Osteoblast (primary cell): ENCODE measurements at places on chromosomes 5 and 9. TPM values are rescaled to one million over a fixed set of nuclear protein-coding genes. Genes with fewer than 3 reads are reported as not detected.

Gene TNFSF15
- under 0.01 and 0.29 TPM in 2 replicates for total RNA-seq

DNA sequence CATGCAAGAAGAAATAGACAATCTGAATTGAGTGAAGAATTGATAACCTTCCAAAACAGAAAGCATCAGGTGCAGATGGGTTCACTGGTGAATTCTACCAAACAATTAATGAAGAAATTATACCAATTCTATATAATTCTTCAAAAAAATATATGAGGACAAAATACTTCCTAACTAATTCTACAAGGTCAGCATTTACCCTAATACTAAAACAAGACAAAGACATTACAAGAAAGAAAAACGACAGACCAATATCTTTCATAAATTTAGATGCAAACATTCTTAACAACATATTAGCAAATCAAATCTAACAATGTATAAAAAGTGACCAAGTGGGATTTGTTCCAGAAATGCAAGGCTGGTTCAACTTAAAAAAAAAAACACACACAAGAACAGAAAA lies 183.9 kb downstream of the BARX1 start:
- H3K36me3 ChIP-seq, result no peaks in the 10 kb centered on the region
- no peak overlapping the region for H3K27ac ChIP-seq
- H3K4me3 ChIP-seq, result no peak overlapping the region
- H3K4me1 ChIP-seq, result no peaks in the 10 kb centered on the region

GRCh38 chr9:136686794-136687711 lies at the start of gene AGPAT2:
Gene AGPAT2 (minus strand): TSS chr9:136687457. CDS start chr9:136687357, 100 bp downstream.
- DNase-seq, result peak; percentile 98
- no peaks in the 10 kb centered on the region for H3K36me3 ChIP-seq
- H3K4me1 ChIP-seq, result peaks cover 4% of the 10 kb centered on the region
- H3K27me3 ChIP-seq, result no peaks in the 10 kb centered on the region
- no peak within 1 kb of the TSS for H3K27ac ChIP-seq

Gene LVRN
- total RNA-seq, result under 0.01 and 0.59 TPM in 2 replicates

DNA sequence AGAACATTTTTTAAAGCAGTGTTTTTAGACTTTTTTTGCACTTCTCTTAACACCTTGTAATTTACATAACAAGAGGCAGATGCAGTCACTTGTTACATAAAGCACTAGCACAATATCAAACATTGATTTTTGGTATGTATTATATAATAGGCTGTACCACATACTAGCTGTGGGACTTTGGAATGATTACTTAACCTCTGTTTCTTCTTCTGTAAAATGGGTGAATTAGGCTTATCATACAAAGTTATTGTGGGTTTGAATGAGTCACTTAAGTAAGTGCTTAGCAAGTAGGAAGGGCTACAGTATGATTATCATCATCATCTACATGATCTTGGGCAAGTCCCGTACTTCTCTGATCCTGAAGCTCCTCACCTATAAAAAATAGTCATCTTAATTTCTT lies 2.1 kb downstream of the FAM81B start:
- no peak overlapping the region for H3K4me3 ChIP-seq
- H3K27ac ChIP-seq, result no peak overlapping the region
- no peaks in the 10 kb centered on the region for H3K27me3 ChIP-seq
- no peaks in the 10 kb centered on the region for H3K36me3 ChIP-seq
- DNase-seq, result no peak
- H3K4me1 ChIP-seq, result no peaks in the 10 kb centered on the region

DNA sequence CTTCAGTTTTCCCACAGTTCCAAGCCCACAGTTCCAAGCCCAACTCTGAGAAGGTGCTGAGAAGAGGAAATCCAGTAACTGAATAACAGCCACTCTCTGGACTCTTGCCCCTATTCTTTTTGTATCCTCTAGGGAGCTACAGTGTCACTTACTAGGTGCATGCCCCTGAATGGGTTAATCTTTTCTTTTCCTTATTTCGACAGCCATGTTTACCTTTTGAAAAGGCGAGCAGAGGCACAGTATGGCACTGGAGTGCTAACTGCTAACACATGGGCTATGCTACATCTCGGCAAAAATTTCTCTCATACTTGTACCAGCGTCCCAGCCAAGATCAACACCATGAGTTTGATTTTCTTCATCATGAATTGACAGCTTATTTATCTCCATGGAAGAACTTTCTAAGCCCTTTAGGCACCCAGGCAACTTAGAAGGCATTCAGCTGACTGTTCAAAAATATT lies 222.6 kb downstream of the EBF1 start:
- peaks cover 46% of the 10 kb centered on the region for H3K4me1 ChIP-seq
- peak overlapping the region; percentile 68 for H3K27ac ChIP-seq
- peak; percentile 73 for DNase-seq
- no peaks in the 10 kb centered on the region for H3K36me3 ChIP-seq
- H3K4me3 ChIP-seq, result no peak overlapping the region

DNA sequence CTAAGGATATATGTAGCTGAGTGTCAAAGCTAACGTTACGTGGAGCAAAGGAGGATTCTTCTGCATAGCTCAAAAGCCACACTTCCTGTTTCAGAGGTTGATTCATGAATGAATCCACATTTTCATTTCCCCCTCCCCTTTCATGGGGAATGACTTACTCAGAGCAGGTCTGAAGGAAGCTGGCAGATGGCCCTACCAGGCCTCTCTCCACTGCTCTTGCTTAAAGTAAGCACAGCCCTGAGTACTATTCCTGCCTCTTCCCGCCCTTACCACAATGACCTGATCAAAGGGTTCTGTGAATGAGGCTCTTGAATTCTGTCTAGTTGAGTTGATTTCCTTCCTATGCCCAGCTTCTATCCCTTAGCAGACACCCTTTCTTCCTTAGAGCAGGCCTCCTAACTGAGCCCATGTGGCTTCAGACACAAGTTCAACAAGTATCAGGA lies 6.3 kb downstream of the IGIP start:
- DNase-seq, result no peak
- H3K27ac ChIP-seq, result peak overlapping the region; percentile 57
- H3K4me1 ChIP-seq, result peaks cover 19% of the 10 kb centered on the region
- no peak overlapping the region for H3K4me3 ChIP-seq
- no peaks in the 10 kb centered on the region for H3K36me3 ChIP-seq

Gene PCDHB14
- 2.7 and 2.9 TPM in 2 replicates for total RNA-seq

Gene TSSK1B
- 0.72 and 0.88 TPM in 2 replicates for total RNA-seq

Gene FBXO10
- total RNA-seq, result 27.7 and 28.6 TPM in 2 replicates

DNA sequence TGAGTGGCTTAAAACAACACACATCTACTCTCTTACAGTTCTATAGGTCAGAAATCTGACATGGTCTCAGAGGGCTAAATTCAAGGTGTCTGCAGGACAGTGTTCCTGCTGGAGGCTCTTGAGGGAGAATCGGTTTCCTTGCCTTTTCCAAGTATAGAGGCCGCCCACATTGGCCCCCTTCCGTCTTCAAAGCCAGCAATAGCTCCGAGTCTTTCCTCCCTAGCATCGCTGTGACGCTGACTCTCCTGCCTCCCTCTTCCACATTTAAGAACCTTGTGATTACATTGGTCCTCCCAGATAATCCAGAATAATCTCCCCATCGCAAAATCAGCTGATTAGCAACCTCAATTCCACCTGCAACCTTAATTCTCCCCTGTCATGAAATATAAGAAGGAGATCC lies 81.3 kb upstream of the IER5L start:
- no peaks in the 10 kb centered on the region for H3K36me3 ChIP-seq
- H3K27ac ChIP-seq, result no peak overlapping the region
- peaks cover 11% of the 10 kb centered on the region for H3K4me1 ChIP-seq

DNA sequence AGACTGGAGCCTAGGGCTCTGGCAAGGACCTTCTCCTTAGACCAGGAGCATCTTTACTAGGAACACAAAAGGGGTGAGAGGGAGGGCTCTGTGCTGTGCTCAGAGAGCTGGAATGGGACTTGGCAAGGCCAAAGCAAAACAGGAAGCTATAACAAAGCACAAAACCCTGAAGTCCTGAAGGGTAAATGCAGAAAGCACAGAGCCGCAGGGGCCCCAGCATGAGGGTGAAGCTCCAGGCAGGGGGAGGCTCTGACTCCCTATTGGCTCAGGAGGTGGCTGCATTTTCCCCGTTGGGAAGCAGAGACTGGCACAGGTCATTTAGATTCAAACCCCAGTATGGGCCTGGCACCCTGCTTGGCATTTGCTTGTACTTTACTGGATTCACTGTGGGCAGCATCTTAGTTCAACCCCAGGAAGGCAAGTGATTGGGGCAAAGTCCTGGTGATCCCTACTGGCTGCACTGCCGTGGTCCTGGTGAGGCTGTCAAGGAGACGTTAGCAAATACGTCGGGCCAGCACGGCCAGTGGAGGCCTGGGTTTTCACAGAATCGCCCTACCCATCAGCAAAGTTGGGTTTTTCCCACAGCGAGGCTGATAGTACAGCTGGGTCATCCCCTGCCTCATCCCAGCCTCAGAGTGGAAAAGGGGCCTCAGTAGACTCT lies 46.3 kb downstream of the GGTA1 start:
- DNase-seq, result no peak
- no peaks in the 10 kb centered on the region for H3K36me3 ChIP-seq
- no peak overlapping the region for H3K27ac ChIP-seq
- no peaks in the 10 kb centered on the region for H3K4me1 ChIP-seq

DNA sequence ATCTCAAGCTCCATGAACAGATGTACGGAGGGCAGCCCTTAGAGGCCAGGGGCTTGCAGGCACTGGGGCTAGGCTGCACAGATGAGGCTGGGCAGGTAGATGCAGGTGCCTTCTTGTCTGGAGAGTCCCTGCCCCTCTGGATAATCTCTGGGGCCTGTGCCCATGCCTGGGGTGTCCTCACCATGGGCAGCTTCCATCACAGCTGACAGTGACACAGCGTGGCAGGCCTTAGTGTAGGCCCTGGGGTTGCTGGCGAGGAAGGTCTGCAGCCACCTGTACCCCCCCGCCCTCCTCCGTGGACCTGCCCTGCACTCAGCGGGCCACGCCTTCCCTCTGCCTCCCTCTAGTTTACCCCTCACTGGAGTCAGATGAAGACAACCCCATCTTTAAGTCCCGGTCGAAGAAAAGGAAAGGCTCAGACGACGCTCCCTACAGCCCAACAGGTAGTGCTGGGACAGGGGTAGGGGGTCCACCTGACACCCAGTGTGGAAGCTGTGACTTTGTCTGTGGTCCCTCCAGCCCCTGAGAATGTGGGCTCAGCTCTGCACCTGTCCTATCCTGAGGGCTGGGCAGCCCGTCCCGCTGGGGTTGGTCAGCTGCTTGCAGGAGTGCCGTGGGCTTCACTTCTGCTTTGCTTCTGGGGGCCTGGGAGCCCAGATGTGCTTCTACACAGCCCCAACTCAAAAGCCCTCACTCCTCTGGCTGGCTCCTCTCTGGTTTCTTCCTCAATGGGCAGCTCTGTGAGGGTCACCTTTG lies 98.4 kb downstream of the PHF2 start:
- H3K27me3 ChIP-seq, result no peaks in the 10 kb centered on the region
- H3K4me1 ChIP-seq, result no peaks in the 10 kb centered on the region
- H3K36me3 ChIP-seq, result peaks cover 4% of the 10 kb centered on the region

DNA sequence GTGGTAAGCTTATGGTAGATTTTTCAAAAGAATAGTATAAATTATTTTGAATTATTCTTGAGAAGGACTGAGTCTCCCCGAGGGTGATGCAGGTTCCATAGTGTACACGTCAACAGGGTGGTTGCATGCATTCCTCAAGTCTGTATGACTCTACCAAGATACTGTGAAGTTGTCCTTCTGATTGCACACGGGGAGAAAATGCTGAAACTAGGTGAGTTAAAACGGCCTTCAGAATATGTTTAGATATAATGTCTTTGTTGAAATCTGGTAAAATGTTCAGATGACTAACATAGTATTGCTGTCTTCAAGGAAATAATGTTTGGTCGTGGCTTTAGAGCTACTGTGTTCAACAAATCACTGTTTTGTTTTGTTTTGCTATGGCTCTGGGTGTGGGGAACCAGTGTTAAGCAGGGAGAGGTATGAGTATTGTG lies 22.4 kb upstream of the TNFAIP8 start:
- peaks cover 19% of the 10 kb centered on the region for H3K4me1 ChIP-seq
- no peak for DNase-seq
- no peak overlapping the region for H3K4me3 ChIP-seq
- no peaks in the 10 kb centered on the region for H3K36me3 ChIP-seq

GRCh38 chr5:123582550-123583285 lies 70.7 kb downstream of the CSNK1G3 start:
- H3K36me3 ChIP-seq, result no peaks in the 10 kb centered on the region
- H3K27me3 ChIP-seq, result no peaks in the 10 kb centered on the region
- DNase-seq, result no peak
- H3K4me1 ChIP-seq, result no peaks in the 10 kb centered on the region
- H3K4me3 ChIP-seq, result no peak overlapping the region
- no peak overlapping the region for H3K27ac ChIP-seq

- H3K4me1 ChIP-seq, result no peaks in the 10 kb centered on the region
- H3K36me3 ChIP-seq, result no peaks in the 10 kb centered on the region
- no peak overlapping the region for H3K4me3 ChIP-seq
- DNase-seq, result no peak
Measured at GRCh38 chr5:159149085-159149484, 49.4 kb upstream of the EBF1 start.

GRCh38 chr9:129014608-129015007 lies 13.5 kb downstream of the SH3GLB2 start:
- no peak overlapping the region for H3K27ac ChIP-seq
- H3K4me3 ChIP-seq, result no peak overlapping the region

- no peak overlapping the region for H3K4me3 ChIP-seq
- H3K4me1 ChIP-seq, result peaks cover 8% of the 10 kb centered on the region
- no peaks in the 10 kb centered on the region for H3K36me3 ChIP-seq
- H3K27ac ChIP-seq, result no peak overlapping the region
- no peak for DNase-seq
Measured at GRCh38 chr5:148841519-148841918, 15.1 kb downstream of the ADRB2 start.

DNA sequence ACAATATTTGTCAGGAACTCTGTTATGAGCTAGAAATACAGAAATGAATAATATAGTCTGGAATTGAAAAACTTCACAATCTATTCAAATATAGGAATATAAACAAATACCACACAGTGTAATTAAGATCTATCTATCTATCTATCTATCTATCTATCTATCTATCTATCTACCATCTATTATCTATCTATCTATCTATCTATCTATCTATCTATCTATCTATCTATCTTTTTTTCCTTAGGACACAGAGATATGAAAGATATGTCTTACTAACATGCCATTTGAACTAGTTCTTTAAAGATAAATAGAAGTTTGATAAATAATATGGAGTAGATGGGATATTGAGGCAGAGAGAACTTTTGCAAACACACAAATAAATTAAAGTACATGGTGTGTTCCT lies 357.8 kb downstream of the PARP8 start:
- no peaks in the 10 kb centered on the region for H3K27me3 ChIP-seq
- H3K36me3 ChIP-seq, result no peaks in the 10 kb centered on the region
- DNase-seq, result no peak
- H3K4me3 ChIP-seq, result no peak overlapping the region
- no peak overlapping the region for H3K27ac ChIP-seq

- H3K4me3 ChIP-seq, result no peak overlapping the region
- no peak for DNase-seq
- no peak overlapping the region for H3K27ac ChIP-seq
- H3K36me3 ChIP-seq, result no peaks in the 10 kb centered on the region
- H3K27me3 ChIP-seq, result no peaks in the 10 kb centered on the region
- H3K4me1 ChIP-seq, result peaks cover 13% of the 10 kb centered on the region
Measured at GRCh38 chr5:35656721-35657120, 39.1 kb downstream of the SPEF2 start.

- H3K36me3 ChIP-seq, result no peaks in the 10 kb centered on the region
- H3K4me1 ChIP-seq, result peaks cover 7% of the 10 kb centered on the region
- no peak overlapping the region for H3K4me3 ChIP-seq
Measured at GRCh38 chr5:68446487-68446894, 230.9 kb downstream of the PIK3R1 start.
